ENCODE measurements at places on chromosomes 4 and X. TPM values are rescaled to one million over a fixed set of nuclear protein-coding genes. Genes with fewer than 3 reads are reported as not detected.

Gene KLHL13
- 14.0 TPM for total RNA-seq

DNA sequence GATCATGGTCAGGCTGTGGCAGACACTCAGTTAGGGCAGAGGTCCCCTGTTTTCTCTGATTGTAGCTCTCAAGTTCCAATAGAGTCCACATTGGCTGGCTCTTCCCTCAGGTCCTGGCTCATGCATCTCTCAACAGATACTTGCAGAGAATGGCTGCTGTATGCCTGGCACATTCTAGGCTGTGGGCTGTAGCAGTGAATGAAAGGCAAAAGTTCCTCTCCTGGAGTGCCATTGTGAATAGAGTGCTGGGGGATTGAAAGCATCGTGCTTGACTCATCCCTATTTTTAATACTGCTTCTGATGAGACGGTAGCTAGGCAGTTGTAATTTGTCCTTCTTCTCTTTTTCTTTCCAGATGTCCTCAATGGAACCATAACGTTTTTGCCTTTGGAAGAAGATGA is 5.5 kb downstream of the TRMT44 start:
- H3K36me3 ChIP-seq: peaks cover 46% of the 10 kb centered on the region
- H3K4me3 ChIP-seq: no peak overlapping the region
- no peak overlapping the region for H3K27ac ChIP-seq
- H3K27me3 ChIP-seq: no peaks in the 10 kb centered on the region

- H3K27ac ChIP-seq: no peak overlapping the region
- no peaks in the 10 kb centered on the region for H3K4me1 ChIP-seq
- H3K4me3 ChIP-seq: no peak overlapping the region
- no peaks in the 10 kb centered on the region for H3K27me3 ChIP-seq
Observed at GRCh38 chr4:52687696-52688095, 28.6 kb upstream of the USP46 start.

DNA sequence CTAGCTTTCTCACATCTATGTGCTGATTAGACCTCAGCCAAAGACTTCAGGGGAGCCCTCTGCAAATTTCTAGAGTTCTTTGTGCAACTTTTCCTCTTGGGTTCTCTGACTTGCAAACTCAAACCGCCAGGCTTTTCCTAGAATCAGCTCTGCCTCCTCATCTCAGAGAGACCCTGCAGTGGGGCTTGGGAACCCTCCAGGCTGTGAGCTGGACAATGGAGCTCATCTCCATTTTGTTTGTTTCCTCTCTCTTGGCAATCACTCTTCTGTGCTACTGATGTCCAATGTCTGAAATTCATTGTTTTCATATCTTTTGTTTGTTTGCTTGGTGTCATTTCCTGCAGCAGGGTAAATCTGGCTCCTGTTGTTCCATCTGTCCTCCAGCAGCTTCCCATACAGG is 33.0 kb downstream of the GYPB start:
- H3K27ac ChIP-seq: no peak overlapping the region
- no peaks in the 10 kb centered on the region for H3K4me1 ChIP-seq
- H3K4me3 ChIP-seq: no peak overlapping the region
- H3K27me3 ChIP-seq: no peaks in the 10 kb centered on the region
- no peaks in the 10 kb centered on the region for H3K36me3 ChIP-seq
- no peak for DNase-seq

Gene AGTR2
- not detected for total RNA-seq

DNA sequence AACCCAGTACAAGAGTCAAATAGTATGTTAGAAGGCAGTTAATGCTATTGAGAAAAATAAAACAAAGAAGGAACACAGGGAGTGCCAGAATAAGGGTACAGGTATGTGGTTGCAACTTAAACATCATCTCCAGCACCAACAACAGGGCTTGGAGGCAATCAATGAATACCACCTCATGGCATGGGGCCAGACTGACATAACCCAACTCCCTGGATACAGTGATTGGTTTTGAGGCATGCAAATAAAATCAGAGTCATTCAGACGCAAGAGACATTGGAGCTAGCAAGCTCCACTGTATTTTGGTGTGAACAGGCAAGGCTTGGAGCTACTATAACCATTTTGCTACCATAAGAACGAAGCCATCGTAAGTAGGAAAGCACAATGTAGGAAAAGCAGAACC is 56.7 kb downstream of the PPP3CA start:
- no peak for DNase-seq
- H3K27me3 ChIP-seq: no peaks in the 10 kb centered on the region
- H3K36me3 ChIP-seq: no peaks in the 10 kb centered on the region
- peaks cover 3% of the 10 kb centered on the region for H3K4me1 ChIP-seq

Gene XG
- total RNA-seq: not detected

Gene DUX4
- total RNA-seq: not detected

GRCh38 chr4:7422898-7423180 is 11.9 kb downstream of the PSAPL1 start:
- H3K36me3 ChIP-seq: no peaks in the 10 kb centered on the region
- no peak overlapping the region for H3K4me3 ChIP-seq
- no peak overlapping the region for H3K27ac ChIP-seq
- no peaks in the 10 kb centered on the region for H3K27me3 ChIP-seq
- H3K4me1 ChIP-seq: no peaks in the 10 kb centered on the region

DNA sequence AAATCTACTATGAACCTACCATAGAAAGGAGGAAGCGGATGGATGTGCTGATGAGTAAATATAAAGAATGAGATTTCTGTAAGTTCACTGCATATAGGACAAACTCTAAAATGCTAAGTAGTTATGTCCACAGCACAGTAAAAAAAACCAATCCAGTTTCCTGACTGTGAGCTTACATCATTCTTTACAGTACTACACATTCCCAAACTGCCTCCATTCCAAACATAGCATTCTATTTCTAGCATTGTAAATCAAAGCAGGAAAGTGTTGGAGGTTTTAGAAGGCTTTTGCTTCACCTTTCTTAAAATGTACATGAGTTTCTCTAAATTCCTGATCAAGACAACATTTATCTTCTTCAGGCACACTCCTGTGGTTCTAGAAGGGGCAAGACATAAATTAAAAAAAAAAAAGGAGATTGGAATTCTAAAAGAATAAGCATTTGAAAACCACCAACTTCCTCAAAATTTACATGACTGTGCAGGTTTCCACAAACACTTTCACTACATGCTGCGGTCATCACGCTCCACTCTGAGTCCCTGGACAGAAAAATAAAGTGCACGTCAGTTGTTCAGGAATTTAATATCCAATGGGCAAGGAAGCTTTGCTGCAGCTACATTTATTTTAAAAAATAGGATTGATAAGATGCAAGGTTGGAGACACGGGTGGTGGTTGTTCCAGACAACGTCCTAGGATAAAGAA is 297.6 kb upstream of the STS start:
- H3K4me1 ChIP-seq: no peaks in the 10 kb centered on the region
- no peak overlapping the region for H3K4me3 ChIP-seq
- H3K36me3 ChIP-seq: no peaks in the 10 kb centered on the region
- H3K27me3 ChIP-seq: no peaks in the 10 kb centered on the region

DNA sequence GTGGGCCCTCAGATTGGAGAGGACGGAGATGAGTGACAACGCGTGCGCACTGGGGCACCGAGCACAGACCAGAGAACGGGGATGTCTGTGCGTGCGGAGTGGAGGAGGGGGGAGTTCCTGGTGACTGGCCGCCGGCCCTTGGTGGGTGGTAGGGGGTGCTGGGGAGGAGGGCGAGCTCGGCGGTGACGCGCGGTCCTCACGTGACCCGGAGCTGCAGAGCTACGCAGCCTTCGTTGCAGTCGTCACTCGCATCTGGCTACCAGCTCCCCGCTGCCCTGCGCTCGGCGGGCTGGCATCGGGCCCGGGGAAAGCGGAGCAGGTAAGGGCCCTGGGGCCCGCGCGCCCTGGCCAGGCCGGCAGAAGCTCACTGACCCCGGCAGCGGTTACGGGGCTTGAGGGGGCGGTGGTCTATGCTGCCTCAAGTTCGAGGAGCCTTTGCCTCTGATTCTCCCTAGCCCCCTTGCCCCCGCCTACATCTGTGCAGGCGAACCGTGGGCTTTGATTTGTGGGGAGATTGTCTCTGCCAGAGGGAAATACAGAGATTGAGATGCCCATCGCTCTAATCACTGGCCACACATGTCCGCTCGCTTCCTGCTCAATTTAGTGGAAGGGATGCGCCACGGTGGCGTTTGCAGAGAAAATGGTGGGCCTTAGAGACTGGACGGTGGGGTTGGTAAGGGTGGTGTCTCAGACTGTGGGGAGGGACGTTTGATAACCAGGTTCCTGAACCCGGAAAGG is at the start of gene ARMCX4:
TSS of gene ARMCX4 (plus strand) at position 245 of the 738 bp plus-strand sequence. CDS start 3,134 bp downstream, outside the sequence.
- no peaks in the 10 kb centered on the region for H3K4me1 ChIP-seq
- no peaks in the 10 kb centered on the region for H3K36me3 ChIP-seq
- no peaks in the 10 kb centered on the region for H3K27me3 ChIP-seq

GRCh38 chr4:3465698-3466671 is 2.9 kb downstream of the DOK7 start:
- H3K4me3 ChIP-seq: no peak overlapping the region
- no peaks in the 10 kb centered on the region for H3K36me3 ChIP-seq
- peaks cover 6% of the 10 kb centered on the region for H3K4me1 ChIP-seq
- no peak for DNase-seq

DNA sequence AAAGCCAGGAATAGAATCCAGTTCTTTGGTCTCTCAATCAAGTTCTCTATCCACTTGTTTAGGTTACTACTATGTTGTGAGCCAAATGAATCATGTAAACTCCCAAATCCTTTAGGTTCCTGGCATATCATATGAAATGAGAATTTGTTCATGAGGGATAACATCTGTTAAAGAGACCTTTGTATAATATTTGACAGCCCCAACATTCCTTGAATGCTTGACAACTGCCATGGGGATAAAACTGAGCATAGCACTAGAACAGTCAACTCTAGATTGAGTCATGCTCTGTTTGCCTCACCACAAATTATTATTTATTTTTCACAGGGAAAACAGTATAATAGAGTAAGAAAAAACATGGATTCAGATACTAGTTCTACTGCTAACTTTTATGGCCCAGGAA is 93.3 kb downstream of the NAA11 start:
- H3K27me3 ChIP-seq: no peaks in the 10 kb centered on the region
- no peaks in the 10 kb centered on the region for H3K4me1 ChIP-seq
- H3K27ac ChIP-seq: no peak overlapping the region

- H3K27ac ChIP-seq: no peak overlapping the region
- no peaks in the 10 kb centered on the region for H3K36me3 ChIP-seq
- no peak overlapping the region for H3K4me3 ChIP-seq
- no peak for DNase-seq
- H3K4me1 ChIP-seq: no peaks in the 10 kb centered on the region
Observed at GRCh38 chr4:76341063-76341462, 34.5 kb downstream of the STBD1 start.

Gene ABRAXAS1
- total RNA-seq: 3.7 TPM

Gene TASL
- 6.6 TPM for total RNA-seq

DNA sequence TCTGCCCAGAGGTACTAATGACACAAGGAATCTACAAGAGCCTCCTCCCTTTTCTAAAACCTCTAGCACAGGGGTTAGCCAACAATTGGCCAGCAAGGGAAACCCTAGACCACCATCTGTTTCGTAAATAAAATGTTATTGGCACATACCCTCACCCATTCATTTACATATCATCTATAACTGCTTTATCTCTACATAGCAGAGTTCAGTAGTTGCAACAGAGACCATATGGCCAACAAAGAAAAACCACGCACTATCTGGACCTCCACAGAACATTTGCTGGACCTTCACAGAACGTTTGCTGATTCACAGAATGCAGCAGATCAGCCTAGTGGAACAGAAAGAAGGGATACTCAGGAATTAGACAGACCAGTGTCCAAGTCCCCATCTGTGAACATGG is 9.4 kb downstream of the SLC2A9 start:
- DNase-seq: no peak
- H3K4me3 ChIP-seq: no peak overlapping the region
- no peaks in the 10 kb centered on the region for H3K36me3 ChIP-seq
- no peaks in the 10 kb centered on the region for H3K27me3 ChIP-seq
- no peak overlapping the region for H3K27ac ChIP-seq
- no peaks in the 10 kb centered on the region for H3K4me1 ChIP-seq

DNA sequence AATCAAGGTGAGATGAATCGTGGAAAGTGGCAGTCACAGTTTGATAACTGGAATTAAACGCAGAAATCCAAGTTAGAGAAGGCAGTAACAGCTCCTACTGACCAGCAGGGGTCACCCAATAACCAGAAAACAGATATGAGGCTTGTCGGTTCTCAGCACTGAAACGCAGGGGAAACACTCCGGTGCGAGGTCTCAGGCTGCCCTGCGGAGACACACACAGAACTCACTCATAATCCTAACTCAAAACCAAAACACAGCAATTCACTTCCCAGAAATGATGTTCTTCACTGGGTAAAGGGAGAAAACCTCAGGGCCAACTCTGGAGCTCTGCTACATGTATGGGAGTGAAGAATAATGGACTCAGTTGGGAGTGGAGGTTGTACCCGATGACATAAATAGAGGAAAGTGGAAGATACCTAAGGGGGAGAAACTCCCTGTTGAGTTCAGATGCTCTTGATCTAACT is 384.4 kb downstream of the RAPGEF2 start:
- H3K4me3 ChIP-seq: no peak overlapping the region
- no peaks in the 10 kb centered on the region for H3K36me3 ChIP-seq
- DNase-seq: peak; percentile 51
- no peaks in the 10 kb centered on the region for H3K27me3 ChIP-seq
- H3K4me1 ChIP-seq: no peaks in the 10 kb centered on the region
- no peak overlapping the region for H3K27ac ChIP-seq
